ENCODE measurements at places on chromosomes 13 and 19. TPM values are rescaled to one million over a fixed set of nuclear protein-coding genes. Genes with fewer than 3 reads are reported as not detected.

DNA sequence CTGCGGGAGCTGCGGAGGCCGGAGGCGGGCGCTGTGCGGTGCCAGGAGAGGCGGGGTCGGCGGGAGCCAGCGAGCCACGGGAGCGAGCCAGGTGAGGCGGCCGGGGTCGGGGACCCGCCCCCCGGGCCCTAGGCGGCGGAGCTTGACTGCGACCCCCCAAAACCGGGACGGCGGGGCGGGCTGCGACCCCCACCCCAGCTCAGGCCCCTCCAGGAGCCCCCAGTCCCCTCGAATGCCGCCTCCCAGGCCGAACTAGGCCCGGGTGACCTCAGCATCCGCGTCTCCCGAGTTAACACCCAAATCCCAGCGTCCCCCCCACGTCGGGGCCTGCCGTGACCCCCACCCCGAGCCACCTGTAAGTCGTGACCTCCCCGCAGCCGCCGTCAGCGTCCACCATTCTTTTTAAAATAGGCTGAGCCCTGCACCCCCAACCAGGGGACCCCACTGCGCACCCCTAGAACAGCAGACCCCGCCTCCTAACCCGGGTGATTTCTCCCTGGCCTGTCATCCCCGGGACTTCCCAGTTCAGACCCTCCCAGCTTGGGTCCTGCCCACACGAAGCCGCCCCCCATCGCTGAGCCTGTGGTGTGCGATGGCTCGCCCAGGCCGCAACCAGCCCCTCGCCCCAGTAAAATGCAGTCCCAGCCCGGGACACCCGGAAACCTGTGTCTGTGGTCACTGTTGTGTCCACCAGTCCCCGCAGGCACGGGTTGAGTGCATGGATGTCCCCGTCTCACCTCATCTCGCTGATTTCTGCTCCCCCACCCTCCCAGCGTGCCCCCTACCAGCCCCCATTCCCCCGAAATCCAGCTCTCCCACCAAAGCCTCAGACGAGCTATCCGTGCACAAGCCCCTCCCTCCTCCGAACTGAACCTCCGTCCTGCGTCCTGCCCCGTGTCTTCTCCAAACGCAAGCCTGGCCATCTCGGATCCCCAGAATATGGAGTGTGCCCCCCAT is 551 bp downstream of the FZR1 start:
- peak overlapping the region; percentile 57 for H3K27ac ChIP-seq
- no peaks in the 10 kb centered on the region for H3K36me3 ChIP-seq
- peak overlapping the region; percentile 88 for H3K4me3 ChIP-seq
- peak; percentile 64 for DNase-seq
- peaks cover 19% of the 10 kb centered on the region for H3K4me1 ChIP-seq

- H3K27me3 ChIP-seq = no peaks in the 10 kb centered on the region
- H3K4me1 ChIP-seq = no peaks in the 10 kb centered on the region
- no peak for DNase-seq
Observed at GRCh38 chr13:113749967-113750366, 9.1 kb upstream of the TMEM255B start.

GRCh38 chr19:51327066-51328001 is 14.6 kb downstream of the VSIG10L start:
- no peak for DNase-seq
- no peak overlapping the region for H3K4me3 ChIP-seq
- no peaks in the 10 kb centered on the region for H3K4me1 ChIP-seq
- no peaks in the 10 kb centered on the region for H3K27me3 ChIP-seq
- no peak overlapping the region for H3K27ac ChIP-seq

DNA sequence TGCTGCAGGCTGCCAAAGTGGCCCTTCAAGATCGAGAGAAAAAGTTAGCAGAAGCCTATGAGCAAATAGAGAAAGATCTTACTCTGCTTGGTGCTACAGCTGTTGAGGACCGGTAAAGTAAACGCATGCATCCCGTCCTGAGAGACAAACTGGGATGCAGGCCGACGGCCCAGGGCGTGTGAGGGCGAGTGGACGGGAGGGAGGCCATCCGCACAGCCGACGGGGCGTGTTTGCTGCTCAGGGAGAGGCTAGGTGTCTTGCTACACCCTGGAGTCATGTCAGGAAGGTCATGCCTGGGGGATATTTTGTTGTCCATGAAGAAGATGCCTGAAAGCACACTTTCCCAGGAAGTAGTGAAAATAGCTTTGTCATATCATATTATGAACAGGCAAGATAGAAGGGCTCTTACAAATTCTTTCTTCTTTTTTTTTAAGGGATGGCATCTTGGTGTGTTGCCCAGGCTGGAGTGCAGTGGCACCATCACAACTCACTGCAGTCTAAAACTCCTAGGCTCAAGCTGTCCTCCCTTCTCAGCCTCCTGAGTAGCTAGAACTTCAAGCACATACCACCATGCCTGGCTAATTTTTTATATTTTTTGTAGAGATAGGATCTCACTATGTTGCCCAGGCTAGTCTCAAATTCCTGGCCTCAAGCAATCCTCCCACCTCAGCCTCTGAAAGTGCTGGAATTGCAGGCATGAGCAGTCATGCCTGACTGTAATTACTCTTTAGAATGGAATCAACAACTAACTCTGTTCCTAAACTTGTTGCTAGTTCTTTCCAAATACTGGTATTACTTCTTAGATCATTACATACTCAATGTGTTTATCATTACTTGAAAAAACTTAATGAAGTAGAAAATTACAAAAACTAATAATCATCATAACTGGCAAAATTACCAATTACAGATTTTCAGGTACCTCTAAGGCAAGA is 117.6 kb upstream of the MCF2L start:
- no peaks in the 10 kb centered on the region for H3K4me1 ChIP-seq
- no peak overlapping the region for H3K4me3 ChIP-seq
- H3K27ac ChIP-seq = no peak overlapping the region
- DNase-seq = no peak
- H3K36me3 ChIP-seq = no peaks in the 10 kb centered on the region

The IZUMO2 gene
- not detected for total RNA-seq

The FOSB gene
- total RNA-seq = 4.0 TPM

The U2AF2 gene
- total RNA-seq = 107 TPM

The MTUS2 gene
- total RNA-seq = 4.7 TPM

Data from Karpas-422 (cell line).